ENCODE measurements at places on chromosomes 13 and 19. TPM values are rescaled to one million over a fixed set of nuclear protein-coding genes. Genes with fewer than 3 reads are reported as not detected.

Gene PINLYP
- not detected for total RNA-seq

Gene CYP2A6
- not detected for total RNA-seq

DNA sequence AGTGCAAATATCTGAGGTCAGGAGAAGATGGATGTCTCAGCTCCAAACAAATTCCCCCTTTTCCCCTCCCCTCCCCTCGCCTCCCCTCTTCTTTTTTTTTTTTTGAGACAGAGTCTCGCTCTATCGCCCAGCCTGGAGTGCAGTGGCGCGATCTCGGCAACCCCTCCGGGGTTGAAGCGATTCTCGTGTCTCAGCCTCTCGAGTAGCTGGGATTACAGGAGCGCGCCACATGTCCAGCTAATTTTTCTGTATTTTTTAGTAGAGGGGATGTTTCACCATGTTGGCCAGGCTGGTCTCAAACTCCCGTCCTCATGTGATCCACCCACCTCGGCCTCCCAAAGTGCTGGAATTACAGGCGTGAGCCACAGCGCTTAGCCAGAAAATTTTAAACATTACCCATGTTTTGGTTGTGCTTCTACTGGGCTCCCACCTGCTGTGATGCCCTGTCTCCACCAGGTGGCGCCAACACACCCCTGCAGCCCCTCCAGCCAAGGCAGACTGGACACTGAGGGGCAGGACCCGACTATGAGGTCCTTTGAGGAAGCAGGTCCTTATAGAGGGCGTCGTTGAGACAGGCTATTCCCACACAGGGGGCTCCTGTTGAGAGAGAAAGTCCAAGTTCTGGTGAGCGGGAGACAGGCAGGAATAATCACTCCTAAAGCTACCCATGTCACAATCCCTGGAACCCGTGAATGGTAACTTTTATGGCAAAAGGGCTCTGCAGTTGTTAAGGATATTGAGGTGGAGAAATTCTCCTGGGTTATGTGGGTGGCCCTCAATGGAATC is 6.3 kb downstream of the ERICH4 start:
- no peak overlapping the region for H3K27ac ChIP-seq
- DNase-seq = peak; percentile 78
- no peaks in the 10 kb centered on the region for H3K36me3 ChIP-seq
- H3K27me3 ChIP-seq = peaks cover 21% of the 10 kb centered on the region
- no peak overlapping the region for H3K4me3 ChIP-seq
- peaks cover 5% of the 10 kb centered on the region for H3K4me1 ChIP-seq

GRCh38 chr19:37914908-37915307 is 7.9 kb downstream of the SIPA1L3 start:
- H3K4me3 ChIP-seq = no peak overlapping the region
- peaks cover 16% of the 10 kb centered on the region for H3K4me1 ChIP-seq
- no peak for DNase-seq
- H3K27ac ChIP-seq = peak overlapping the region; percentile 40
- no peaks in the 10 kb centered on the region for H3K36me3 ChIP-seq

DNA sequence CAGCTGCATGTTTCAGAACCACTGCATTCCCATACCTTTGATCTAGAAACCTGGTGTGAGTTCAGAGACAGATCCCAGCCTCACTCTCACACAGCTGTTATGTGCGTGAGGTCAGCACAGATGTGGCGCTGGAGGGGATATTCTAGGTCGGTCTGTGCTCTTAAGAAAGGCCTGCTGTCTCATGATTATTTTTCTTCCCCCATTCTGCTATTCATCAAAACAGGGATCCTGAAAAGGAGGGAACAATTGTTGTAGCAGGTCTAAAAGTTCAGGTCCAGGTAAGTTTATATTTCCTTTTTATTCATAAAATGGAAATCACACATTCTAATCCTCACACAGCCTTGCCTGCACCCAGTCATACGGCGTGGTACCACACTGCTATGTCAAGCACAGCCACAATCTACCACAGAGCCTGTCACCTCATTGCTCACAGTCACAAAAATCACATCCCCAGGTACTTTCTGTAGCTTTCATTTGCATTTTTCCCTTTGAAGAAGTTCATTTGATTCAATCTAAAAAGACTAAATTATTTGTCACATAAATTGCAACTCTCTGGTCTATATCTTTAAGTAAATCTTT is 867 bp downstream of the ZNF546 start:
- H3K27me3 ChIP-seq = no peaks in the 10 kb centered on the region
- DNase-seq = no peak
- H3K27ac ChIP-seq = peak overlapping the region; percentile 86
- no peaks in the 10 kb centered on the region for H3K36me3 ChIP-seq
- peaks cover 10% of the 10 kb centered on the region for H3K4me1 ChIP-seq

Gene ZNF253
- total RNA-seq = 3.7 TPM

Gene GNA15
- total RNA-seq = 1.9 TPM

Gene ZNF324B
- 3.0 TPM for total RNA-seq
